ENCODE measurements at places on chromosomes 3 and 15.

GRCh38 chr15:37810381-37810780 lies 124.1 kb upstream of the TMCO5A start:
- no peak for DNase-seq

DNA sequence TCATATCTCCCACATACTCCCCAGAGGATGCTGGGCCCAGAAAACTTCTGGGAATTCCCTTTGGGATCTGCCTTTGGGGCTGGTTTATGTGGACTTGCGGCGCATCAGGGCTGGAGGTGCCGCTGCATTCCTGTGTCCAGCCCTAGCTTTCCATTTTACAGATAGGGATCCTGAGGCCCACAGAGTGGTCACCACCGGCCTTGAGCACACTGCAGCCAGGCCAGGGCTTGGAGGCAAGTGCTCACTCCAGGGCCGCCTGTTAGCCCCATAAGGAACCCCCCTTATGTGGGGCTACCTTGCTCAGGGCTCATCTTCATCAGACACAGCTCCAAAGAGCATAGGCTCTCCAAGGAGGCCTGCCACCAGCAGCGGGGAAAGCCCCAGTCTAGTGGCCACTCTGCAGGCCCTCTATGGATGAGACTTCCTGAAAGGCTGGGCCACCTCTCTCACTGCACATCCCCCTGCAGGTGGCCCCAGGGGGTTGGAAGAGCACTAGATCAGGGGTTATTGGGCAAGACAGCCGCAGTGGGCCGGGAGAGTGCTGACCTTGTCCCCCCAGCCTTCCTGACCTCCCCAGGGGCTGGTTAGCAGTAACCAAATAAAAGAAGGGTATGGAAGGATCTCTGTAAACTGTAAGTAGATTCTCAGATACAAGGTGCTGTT lies 9.2 kb upstream of the ATP2B2 start:
- DNase-seq, result no peak

DNA sequence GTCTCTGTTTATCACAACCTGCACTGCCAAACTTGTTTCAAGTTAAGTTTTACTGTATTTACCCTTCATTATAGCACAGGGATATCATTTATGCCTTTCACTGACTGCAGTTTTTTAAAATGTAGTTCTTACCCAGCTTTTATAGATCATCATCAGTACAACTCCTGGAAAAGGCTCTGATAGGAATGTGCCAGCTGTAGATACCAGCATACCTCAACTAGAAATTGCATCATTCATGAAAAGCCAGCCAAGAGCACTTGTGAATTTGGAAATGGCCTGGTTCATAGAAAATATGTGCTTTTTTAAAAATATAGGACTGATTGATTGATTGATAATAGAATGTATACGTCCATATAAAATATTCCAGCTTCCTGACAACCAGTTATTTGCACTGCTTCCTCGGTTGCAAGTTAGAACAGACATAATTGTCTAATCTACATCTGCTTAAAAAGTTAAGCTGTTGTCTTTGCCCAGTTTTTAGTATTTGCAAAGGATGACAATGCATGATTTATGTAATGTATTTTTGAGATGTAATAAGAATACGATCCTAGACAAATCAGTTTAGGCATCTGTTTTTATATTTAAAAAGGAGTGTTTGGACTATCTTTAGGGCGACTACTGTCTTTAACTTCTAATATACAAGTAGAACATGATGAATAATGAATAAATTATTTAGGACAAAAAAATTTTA lies 58.5 kb downstream of the DCUN1D1 start:
- DNase-seq, result no peak

- no peak for DNase-seq
Measured at GRCh38 chr15:31306426-31307269, 20.0 kb upstream of the KLF13 start.

DNA sequence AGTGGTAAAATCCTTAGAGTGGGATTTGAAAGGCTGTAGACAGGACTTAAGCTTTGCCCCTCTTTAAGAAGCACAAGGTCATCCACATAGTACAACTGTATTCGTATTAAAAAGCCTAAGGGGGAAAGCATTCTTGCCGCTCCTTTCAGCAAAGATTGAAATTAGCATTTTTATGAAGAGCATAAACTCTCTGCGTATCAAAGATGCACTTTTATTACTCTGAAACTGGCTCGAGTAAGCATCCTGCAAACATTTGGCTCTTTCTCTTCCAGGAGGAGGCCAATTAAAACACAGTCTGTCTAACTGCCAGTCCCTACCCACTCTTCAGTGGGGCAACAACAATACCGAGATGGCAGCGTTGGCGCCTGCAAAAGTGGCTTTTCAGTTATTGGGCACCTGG lies 192.5 kb upstream of the TPRG1 start:
- no peak for DNase-seq
